ENCODE measurements at places on chromosomes 2 and 18.
A peak's percentile ranks its signal among the peaks of the same experiment; 100 is the strongest.

DNA sequence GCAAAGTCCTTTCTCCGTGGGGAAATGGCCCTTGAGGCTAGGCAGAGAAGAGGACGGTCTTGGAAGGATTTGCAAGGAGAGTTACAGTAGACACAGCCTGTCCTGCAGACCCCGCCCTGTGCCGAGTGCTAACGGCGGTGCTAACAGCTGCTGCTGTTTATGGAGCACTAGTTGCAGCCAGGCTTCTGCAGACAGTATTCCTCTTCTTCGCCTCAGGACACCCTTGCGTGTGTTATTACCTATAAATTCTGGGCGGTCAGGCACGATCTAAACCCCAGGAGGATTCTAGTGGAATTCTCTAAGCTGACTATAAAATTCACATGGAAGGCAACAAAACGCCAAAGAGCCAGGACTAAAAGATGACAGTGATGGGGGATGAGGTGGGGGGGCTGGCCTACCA, 139.8 kb downstream of the GLI2 start:
- no peak for DNase-seq

- DNase-seq = no peak
These were observed 58.3 kb downstream of the ADNP2 start for GRCh38 chr18:80167331-80167730.

DNA sequence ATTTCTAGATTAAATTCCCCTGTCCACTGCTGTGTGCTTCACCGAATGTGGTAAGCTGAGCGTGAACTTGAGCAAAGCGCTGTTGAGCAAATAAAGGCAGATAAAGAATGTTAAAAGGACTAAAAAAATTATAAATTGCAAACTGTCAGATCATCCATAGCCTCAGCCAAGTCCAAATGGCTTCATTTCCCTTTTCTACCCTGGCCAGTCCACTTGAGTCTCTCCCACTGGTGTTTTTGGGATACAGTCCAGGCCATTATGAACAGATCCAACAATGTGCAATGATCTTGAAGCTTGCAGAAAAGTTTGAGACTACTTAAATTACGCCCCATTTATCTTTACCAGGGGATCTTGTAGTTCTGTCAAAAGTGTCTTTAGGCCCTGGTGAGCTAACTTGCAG, 254.6 kb upstream of the PIK3C3 start:
- no peak for DNase-seq

DNA sequence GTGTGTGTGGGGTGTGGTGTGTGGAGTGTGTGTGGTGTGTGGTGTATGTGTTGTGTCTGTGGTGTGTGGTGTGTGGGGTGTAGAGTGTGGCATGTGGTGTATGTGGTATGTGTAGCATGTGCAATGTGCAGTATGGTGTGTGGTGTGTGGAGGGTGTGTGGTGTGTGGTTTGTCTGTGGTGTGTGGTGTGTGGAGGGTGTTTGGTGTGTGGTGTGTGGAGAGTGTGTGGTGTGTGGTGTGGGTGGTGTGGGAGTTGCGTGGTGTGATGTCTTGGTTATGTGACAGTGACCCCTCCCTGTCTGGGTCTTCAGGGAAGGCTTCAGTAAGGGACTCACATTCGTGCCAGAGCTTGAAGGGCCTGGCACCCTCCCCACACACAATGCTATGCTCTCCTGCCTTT, 718.2 kb upstream of the SOX11 start:
- DNase-seq = no peak

DNA sequence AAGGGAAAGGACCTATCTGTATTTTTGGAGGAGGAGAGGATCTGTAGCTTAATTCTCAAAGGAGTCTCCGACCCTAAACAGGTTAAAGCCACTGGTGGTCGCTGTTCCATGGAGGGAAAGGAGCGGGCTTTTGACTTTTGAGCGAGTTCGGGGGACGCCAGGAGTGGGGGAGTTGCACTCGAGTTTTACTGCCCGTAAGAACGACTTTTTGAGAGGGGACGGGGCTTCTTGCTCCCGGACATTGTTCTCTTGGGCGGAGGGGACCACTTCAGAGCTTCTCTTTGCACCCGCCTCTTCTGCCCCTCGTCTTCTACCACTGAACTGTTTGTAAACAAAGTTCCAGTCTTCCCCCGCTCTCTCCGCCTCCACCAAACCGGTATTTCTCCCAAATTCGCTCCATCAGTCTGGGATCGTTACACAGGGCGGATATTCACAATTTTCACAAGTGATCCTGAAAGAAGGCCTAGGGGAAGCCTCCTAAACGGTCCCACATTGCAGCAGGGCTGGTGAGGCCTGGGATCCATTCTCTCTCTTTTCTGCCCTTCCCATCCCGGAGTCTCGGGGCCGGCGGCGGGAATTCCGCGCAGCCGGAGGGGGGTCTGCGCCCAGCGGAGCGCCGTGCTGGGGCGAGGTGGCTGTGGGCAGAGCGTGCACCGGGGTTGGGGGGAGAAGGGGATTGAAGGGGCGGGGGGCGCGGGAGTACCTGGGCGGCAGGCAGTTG, 6.6 kb downstream of the DLX2 start:
- DNase-seq = no peak

DNA sequence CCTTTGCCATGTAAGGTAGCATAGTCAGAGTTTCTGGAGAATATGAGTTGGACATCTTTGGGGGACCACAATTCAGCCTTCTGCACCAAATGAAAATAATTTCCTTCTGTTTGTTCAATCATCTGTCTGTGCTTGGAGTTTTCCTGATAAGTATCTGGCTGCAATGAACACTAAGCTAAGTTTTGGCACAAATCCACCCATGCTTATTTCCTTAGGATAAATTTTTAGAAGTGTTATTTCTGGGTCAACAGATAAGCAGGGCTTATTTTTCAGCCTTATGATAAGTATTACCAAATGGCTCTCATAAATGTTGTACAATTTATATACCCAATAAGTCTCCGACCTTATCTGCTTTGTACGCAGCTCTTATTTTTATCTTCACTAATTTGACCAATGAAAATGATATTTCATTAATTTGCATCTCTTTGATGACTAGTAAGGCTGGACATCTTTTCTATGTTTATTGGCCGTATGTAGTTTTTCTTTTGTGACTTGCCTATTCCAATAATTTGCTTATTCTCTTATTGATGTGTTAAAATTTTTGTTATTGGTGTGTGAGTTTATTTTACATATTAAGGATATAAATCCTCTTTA, 59.2 kb downstream of the TGFA start:
- DNase-seq = no peak

DNA sequence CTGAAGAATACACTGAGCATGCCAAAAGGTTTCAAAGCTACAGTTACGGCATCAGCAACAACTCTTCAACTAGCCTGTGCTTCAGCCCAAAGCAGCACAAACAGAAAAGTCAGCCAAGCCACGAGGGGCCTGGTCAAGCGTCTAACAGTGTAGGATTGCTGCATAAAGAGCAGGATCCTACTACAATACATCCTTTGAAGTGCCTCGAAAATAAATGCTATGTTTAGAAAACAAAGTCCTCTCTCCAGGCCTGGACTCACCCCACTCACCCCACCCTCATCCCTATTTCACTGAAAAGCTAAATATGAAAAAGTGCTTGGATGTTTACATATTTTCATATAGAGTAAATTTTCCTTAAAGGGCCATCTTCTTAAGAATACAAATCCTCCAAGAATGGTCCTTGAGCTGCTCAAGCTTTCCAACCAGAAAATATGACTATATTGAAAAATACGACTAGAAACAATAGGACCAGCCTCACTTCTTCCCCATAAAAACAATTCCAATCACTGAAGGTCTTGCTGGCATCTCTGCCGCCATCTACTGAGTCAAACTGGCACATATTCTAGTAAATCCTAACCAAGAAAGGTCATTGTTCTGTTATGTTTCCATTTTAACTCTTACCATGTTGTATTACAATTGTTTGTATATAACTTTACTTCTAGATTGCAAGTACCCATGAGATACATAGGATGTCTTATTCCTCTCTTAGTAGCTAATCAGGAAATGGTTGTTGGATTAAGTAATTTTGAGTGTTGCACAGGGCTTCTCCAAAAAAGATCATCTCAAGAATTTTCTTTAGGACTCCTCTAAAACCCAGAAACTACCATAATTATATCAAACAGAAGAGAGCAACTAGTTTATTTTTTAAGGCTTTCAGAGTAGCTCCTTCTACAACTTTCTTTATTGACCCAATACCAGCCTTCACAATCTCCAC, 63.6 kb downstream of the CLHC1 start:
- DNase-seq = peak; percentile 33

DNA sequence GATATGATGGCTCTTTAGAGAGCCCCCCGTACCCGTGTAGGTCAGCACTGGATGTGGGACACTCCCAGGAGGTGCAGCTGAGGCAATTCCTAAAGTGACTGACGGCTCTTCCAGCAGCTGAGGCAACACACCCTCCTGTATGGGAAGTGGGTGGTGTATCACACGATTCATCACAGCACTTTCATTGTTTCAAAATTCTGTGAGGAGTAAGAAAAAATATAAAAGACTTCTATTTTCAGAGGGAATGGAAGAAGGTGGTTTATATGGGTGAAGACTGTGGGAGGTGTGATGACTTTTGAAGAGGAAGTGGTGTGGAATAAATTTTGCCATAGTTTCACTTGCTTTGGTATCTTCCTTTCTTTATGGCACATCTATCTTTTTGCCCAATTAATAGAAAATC, 22.3 kb downstream of the QPCT start:
- peak; percentile 41 for DNase-seq

DNA sequence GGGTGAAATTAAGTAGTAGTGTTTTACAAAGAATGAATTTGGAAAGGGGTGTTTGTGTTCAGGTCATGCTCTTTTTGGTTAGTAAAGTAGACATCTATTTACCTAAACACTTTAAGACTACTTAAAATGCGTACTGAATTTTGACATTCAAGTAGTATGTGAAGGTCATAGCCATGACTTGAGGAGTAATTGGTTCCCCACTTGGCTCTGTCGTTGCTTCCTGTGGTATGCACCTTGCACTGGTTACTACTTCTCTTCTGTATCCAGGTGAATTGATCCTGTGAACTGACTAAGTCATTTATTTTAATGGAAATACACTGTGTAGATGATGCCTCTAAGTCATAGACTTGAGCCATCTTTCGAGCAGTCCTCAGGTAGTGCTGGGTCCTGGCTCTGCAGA, 97.9 kb downstream of the ITGB1BP1 start:
- DNase-seq = no peak

- DNase-seq = no peak
These were observed 9.0 kb downstream of the PMAIP1 start for GRCh38 chr18:59908799-59909198.

DNA sequence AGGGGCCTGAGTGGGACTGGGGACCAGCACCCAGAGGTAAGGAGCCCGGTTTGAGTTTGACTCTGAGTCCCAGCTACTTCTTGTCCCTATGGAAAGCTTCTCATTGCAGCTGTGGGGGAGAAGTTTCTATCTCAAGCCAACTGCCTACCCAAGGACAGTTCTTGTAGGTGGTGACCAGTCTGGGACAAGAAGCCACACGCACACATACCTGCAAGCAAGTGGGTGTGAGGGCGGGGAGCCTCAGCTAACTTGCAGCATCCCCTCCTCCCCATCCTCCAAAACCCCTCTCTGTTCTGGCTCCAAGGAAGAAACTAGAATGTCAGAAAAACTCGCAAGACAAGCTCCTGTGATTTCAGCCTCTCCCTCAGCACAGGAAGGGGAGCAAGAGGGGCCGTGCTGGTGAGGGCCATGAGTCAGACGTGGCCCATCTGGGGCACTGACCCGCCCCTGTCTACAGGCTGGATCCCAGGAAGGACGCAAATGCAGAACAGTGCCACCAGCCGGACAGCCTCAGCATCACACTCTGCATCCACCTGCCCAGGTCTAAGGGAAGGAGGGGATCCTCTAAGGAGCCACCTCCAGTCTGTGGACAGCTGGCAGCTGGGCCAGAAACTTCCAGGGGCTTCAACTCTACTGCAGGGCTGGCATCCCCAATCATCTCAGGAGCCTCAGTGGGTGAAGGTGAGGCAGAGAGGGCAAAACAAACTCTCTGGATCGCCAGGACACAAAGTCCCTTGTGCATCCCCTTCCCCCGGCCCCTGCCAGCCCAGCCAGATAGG, 103.4 kb downstream of the TNS1 start:
- DNase-seq = peak; percentile 9

DNA sequence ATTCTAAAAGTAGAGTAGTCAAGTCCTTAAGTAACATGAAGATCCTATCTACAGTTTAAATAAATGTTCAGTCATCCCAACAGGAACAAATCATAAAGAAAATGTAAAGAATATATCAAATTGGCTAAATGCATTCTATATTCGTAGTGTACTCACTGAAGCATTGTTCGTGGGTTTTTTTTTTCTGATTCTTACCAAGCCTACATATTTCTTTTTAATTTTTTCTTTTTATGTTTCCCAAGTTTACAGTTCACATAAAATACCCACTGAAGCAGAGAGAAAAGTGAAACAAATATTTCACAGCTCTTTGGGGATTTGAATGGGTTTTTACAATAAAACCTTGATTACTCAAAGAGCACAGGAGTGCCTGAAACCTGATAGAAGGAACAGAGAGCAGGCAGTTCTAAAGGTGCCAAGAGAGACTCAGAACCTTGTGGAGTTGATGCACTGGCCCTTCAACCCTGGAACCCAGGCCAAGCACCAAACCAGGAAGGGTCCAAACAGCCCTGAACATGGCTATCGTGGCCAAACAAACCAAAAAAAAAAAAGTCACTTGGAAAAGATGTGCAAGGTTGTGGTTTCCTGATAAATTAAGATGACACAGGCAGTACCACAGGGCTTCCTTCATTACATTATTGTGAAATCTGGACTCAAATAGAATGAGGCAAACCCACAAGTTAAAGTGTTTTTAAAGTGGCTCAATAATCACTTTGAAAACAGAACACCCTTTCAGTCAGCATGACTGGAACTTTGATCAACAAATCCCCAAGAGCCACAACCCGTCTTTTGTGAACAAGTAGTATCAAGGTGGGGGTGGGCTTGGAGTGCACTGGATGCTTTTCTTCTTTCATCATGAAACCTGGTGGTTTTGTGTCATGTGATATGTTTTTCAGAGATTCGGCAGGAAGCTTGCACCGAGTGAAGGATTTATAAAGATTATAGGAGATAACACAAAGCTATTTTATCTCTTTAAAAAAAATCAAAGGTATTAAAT, 245.0 kb upstream of the FN1 start:
- DNase-seq = peak; percentile 37

GRCh38 chr2:68336192-68336591, 16.4 kb upstream of the CNRIP1 start:
- DNase-seq = no peak

DNA sequence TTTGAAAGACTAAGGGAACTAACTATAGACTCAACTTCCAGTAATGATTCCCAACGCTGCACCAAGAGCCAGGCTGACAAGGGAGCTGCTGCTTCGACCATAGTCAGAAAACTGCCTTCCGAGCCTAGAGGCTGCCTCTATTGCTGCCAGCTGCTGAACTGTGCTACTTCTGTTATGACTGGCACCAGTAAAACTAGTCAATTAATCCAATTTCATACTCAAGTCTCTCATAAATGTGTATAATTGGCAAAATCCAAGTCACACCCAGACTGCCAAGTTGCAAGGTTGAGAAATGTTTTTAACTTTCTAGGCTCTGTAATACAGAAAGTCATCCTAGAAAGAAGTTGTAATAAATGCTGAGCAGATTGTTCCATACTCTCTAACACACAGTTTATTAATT, 117.4 kb downstream of the SPOPL start:
- no peak for DNase-seq

GRCh38 chr2:51290725-51291124, 258.8 kb upstream of the NRXN1 start:
- DNase-seq = no peak

Measured in stimulated activated CD4-positive, alpha-beta T cell treated with anti-CD3 and anti-CD28 coated beads, Interleukin-15, amount 100 ng/mL, for 24 hours (primary cell).